T-helper 2 cell (primary cell): ENCODE measurements at places on chromosomes 3 and 15.

- no peak for DNase-seq
These were observed 522.4 kb upstream of the ADAMTS9 start for GRCh38 chr3:65210026-65210814.

GRCh38 chr3:47870702-47871260 is 67.8 kb downstream of the DHX30 start:
- DNase-seq: no peak

DNA sequence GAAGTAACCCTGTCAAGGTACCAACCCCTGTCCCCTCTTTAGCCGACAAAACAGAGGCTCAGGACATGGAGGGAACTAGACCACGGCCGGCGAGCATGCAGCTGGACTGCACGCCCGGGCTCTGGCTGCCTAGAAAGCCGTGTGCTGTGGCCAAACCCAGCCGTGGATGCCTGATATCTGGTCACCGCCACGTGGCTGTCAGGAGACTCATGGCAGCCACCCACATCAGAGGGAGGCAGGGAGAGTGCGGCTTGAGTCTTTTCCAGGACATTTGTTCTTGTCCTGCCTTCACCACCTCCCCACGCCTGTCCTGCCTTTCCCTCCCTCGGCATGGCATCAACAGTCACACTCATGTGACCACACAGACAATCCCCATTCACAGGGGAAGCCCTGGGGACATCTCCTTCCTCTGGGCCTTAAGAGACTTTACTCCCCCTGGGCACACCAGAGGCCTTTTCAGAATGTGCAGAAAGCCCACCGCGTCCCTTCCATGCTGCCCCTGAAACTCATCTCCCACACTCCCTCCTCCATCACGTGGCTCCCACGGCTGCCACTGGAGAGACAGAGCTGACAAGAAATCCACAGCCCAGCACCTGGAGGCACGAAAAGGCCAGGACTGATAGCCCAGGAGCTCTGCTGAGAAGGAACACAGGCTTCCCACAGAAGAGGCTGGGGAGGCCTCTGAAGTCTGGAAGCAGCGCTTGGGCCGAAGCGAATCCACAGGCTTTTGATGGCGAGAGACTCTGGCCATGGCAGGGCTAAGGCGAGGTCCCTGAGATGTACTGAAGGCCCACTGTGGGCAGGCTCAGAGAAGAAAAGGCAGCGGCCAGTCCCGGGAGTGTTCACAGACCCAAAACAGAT is 71.2 kb upstream of the IQSEC1 start:
- no peak for DNase-seq

DNA sequence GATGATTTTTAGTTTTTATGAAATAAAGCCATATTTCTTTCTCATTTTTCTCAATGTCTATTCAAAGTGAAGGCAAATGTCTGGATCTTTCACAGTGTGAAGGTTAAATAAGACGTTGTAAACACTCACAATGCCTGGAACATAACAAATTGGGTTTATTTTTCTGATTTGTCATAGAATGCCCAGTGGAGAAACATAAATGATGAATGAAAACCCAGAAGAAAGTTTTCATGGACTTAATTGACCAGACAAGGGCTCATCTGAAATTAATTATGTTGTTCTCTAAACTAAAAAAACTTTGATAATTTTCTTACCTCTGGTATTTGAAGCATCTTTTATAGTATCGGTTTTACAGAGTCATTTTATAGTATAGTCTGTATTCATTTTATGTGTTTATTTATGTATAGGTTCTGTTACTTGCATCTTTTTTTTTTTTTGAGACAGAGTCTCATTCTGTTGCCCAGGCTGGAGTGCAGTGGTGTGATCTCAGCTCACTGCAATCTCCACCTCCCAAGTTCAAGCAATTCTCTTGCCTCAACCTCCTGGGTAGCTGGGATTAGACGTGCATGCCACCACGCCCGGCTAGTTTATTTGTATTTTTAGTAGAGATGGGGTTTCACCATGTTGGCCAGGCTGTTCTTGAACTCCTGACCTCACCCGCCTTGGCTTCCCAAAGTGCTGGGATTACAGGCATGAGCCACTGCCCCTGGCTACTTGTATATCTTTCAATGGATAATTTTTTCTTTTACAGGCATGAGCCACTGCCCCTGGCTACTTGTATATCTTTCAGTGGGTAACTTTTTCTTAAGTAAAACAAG is 15.1 kb upstream of the BNIP2 start:
- DNase-seq: no peak

GRCh38 chr3:46266598-46266997 is 24.3 kb downstream of the CCR3 start:
- DNase-seq: no peak

- no peak for DNase-seq
These were observed 13.5 kb downstream of the CLSTN2 start for GRCh38 chr3:139948467-139948866.

GRCh38 chr15:31434588-31435260 is 108.1 kb downstream of the KLF13 start:
- DNase-seq: peak; percentile 97

- no peak for DNase-seq
These were observed 31.1 kb downstream of the DNAJC13 start for GRCh38 chr3:132448216-132448961.

- no peak for DNase-seq
These were observed 53.7 kb upstream of the INSYN1 start for GRCh38 chr15:73806698-73807483.

DNA sequence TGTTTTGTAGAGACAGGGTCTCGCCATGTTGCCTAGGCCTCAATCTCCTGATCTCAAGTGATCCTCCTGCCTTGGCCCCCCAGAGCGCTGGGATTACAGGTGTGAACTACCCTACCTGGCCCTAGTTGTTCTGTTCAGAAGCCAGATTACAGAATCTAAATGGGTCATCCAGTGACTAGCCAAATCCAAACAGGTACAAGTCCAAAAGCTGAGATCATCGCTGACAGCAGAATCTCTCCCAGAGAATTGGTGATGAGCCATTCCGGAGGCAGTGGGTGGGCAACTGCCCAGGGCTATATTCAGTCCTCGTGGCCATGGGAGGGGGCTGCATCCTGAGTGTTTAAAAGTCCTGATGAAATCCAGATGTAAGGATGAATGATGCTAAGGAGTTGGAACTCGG is 47.5 kb upstream of the SEMA4B start:
- DNase-seq: no peak

DNA sequence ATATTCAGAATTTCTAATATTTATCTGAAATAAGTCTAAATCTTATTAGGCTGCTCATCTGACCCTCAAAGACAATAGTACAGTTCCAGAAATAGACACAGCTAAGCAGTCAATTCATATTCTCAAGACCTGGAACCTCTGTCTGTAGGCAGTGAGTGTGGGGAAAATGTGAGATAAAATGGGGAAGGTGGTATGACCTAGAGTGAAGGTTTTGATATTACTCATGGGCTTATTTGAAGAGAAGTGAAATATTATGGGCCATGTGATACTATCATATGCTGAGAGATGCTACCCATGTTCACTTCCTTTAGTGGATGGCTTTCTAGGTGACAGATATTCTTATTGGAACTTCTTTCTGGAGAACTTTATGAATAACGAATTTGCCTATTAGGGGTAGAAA is 33.5 kb downstream of the TGFBR2 start:
- no peak for DNase-seq

GRCh38 chr3:111481551-111481950 is 60.4 kb upstream of the CD96 start:
- DNase-seq: no peak

GRCh38 chr3:167109746-167110145 is 270.4 kb downstream of the ZBBX start:
- no peak for DNase-seq

DNA sequence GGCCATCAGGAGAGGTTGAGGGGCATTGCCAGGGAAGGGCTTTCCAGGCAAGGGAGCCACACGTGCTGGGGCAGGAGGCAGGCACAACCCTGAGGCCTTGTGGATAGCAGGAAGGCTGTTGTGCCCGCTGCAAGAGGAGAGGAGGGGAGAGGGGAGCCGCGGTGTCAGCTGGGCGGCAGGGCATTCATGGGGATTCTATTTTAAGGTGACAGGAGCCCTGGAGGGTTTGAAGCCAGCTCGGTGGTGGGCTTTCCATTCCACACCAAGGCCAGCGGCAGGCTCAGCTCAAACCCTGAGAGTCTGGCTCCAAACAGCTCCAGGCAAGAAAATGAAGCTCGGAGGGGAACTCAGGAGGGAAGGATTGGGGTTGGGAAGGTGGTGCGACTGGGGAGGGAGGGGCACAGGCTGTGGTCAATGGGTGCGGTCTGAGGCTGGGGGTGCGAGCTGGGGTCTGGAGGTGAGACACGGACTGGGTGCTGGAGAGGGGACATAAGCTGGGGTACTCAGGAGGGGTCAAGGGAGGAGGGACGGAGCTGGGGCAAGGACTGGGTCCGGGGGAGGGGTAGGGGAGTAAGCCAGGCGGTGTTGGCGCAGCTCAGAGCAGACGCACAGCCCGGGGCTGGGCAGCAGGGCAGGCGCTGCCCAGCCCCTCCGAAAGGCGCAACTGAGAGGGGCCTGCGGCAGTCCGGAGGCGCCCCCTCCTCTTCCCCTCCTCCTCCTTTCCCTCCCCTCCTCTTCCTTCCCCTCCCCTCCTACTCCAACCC is 43.4 kb downstream of the TPRA1 start:
- no peak for DNase-seq

DNA sequence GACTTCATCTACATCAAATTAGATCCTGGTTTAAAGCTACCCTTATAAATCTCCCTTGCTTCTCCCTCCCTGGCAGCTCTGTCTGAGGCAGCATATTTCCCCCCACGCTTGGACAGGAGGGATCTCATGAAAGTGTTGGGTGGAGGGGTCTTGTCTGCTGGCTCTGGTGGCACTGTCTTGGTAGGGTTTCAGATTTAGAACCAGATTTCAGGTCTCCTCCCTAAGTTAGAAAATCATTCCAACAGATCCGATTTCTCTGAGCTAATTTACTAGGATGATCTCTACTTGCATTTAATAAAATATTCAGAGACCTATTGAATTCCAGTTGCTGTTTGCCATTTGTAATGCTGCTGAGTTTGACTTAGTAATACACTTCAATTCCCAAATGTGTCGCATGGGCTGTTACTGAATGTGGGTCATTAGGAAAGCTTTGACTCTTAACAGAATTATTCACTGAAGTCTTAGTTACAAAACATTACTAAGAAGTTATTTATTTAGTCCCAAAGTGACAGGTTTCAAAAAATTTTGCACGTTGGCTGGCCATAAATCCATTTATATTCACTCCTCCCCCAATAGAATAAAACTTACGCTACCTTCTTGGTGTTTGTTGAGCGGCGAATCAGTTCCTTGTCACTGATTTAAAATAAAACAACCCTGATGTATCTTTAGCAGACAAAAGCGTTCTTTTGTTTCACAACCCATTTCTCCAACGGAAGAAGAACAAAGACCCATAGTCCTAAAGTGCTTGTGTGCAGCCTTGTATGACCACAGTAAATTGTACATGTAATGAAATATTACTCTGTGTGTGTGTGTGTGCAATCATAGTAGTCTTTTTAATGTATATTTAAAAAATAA is 84.5 kb downstream of the TRAK1 start:
- no peak for DNase-seq

DNA sequence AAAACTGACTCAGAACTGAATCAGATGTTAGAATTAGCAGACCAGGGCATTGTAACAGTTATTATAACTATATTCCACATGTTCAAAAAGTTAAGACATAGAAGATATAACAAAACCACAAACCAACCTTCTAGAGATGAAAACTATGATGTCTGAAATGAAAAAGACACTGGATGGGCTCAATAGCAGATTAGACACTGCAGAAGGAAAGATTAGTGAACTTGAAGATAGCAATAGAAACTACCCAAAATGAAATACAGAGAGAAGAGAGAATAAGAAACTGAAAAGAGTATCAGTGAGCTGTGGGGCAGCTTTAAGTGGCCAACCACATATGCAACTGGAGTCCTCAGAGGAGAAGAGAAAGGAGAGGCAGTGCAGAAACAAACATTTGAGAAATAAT is 132.0 kb upstream of the ATP2B2 start:
- DNase-seq: no peak

- DNase-seq: no peak
These were observed 22.3 kb downstream of the FBLN2 start for GRCh38 chr3:13571264-13571663.

DNA sequence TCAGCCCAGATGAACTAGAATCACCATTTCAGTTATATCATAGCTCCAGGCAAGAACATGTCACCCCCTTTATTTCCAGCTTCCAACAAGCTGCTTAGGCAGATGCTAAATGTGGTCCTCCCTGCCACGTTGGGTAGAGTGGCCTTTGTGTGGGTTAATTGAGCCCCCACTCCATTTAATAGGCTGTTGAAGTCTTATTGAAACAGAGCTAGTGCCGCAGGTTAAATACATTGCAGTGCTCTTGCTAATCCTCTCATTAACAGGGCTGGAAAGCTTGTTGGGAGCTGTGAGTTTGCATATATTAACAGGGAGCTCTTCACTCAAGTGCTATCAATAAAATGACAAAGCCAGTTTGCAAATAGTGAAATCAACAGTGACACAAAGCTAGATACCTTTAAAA is 248.4 kb upstream of the CMC1 start:
- no peak for DNase-seq

- DNase-seq: no peak
These were observed 5.7 kb downstream of the ADAMTS17 start for GRCh38 chr15:100336061-100336460.

DNA sequence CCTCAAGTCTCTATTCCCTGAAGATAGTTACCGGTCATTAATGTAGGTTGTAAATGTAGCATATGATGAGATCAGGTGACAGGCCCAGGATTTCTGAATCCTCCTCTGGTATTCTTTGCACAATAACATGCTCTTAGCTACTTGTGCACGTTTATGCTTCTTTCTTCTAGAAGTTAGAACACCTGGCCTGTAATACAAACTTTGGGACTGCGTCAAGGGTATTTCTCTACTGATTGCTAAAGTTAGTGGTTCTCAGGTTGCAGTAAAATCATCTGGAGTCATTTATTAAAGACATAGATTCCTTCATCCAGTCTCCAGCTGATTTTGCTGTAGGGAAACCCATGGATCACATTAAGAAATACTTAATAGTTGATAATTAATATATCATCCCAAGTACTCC is 48.0 kb downstream of the UNC13C start:
- no peak for DNase-seq

- no peak for DNase-seq
These were observed 57.4 kb downstream of the BSN start for GRCh38 chr3:49611719-49612118.

DNA sequence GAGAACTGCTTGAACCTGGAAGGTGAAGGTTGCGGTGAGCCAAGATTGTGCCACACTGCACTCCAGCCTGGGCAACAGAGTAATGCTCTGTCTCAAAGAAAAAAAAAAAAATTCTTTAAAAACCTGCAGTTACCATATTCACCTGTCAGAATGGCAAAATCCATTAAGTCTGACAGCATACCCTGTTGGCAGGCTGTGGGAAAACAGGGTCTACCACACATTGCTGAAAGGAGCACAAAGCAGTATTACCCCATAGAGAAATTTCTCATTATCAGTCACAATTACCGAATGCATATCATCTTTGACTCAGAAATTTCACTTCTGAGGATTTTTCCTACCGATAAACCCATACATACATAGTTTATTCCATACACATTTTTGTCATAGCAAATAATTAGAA is 264.1 kb upstream of the SLCO3A1 start:
- DNase-seq: peak; percentile 21

- peak; percentile 26 for DNase-seq
These were observed 2.0 kb downstream of the MECOM start for GRCh38 chr3:169661361-169662131.
